NCI-H82 (cell line): ENCODE measurements at places on chromosomes 1 and 21.
A peak's percentile ranks its signal among the peaks of the same experiment; 100 is the strongest.

GRCh38 chr21:46116776-46117585 lies 19.1 kb downstream of the COL6A2 start:
- no peak for DNase-seq

- peak; percentile 78 for DNase-seq
Observed at GRCh38 chr1:182249201-182249676, 142.4 kb downstream of the GLUL start.

- DNase-seq: peak; percentile 55
Observed at GRCh38 chr1:18486195-18486594, 5.5 kb downstream of the KLHDC7A start.

- DNase-seq: peak; percentile 72
Observed at GRCh38 chr1:222095606-222096475, 354.0 kb upstream of the DUSP10 start.

- DNase-seq: no peak
Observed at GRCh38 chr1:233496993-233497392, 116.9 kb upstream of the KCNK1 start.

GRCh38 chr1:248243204-248243603 lies 12.0 kb downstream of the OR2M4 start:
- DNase-seq: peak; percentile 74

- DNase-seq: no peak
Observed at GRCh38 chr1:70382682-70383081, 28.2 kb upstream of the ANKRD13C start.

- DNase-seq: no peak
Observed at GRCh38 chr1:194069168-194069830, 882.9 kb upstream of the B3GALT2 start.

DNA sequence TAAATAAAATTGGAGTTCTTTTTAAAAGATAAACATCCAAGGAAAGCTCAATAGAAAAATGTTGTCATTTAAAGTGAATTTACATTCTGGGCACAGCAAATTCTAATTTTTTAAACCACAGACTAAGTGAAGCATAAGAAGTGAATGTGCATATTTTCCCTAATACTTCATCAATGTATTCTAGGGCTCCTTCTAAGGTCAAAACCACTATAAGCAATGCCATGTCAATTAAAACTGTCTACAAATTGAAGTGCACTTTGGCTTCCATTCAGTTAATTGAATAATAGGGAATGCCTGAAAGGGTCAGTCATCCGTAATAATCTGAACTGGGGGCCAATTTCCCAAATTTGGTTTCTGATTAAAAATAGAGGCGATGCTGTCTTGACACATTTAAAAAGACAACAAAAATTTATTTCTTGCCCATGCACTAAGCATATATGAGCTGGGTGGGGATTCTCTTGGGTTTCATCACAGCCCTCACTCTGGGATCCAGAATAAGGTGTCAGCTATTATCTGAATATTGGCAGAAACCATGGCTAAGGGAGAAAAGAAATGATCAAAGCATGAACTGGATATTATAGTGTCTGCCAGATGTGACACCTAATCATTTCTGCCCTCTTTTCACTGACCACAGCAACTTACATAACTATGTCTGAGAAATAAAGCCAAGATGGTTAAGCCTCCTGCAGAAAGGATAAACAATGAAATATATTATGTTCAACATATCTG lies 660.6 kb upstream of the B3GALT2 start:
- no peak for DNase-seq

DNA sequence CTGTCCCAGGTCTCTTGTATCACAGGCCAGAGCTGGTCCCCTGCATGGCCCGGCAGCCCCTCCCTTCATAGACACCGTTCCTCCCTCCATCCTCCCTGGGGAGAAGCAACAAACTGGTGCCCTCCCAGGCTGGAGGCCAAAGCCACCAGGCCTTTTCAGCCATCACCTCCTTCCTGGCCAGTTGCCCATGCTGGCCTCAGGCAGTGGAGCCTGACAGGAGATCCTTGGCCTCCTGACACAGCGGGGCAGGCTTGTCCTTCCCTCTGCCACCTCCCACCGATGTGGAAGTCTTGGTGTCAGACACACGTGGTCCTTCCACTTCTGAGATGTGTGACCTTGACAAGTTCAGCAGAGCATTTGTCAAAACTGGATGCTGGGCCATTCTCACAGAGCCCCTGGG lies 206.0 kb downstream of the HIVEP3 start:
- no peak for DNase-seq

GRCh38 chr1:212699625-212700222 lies at the start of gene BATF3:
Gene BATF3, minus strand, starts transcription at chr1:212699840. Its CDS starts 78 bp downstream, at chr1:212699762.
- DNase-seq: peak; percentile 81

GRCh38 chr1:60637651-60638050 lies 444.7 kb upstream of the NFIA start:
- DNase-seq: no peak
